Activated CD4-positive, alpha-beta T cell treated with anti-CD3 and anti-CD28 coated beads, Interleukin-2, amount 10 ng/mL, durations not matched to agents 7 days and 5 days (primary cell): ENCODE measurements at places on chromosomes 11 and 22.

GRCh38 chr11:88301488-88302140, 35.9 kb downstream of the CTSC start:
- H3K27me3 ChIP-seq: no peaks in the 10 kb centered on the region
- no peak for DNase-seq
- peaks cover 96% of the 10 kb centered on the region for H3K36me3 ChIP-seq
- peak overlapping the region; percentile 82 for H3K27ac ChIP-seq
- H3K4me3 ChIP-seq: no peak overlapping the region

- no peaks in the 10 kb centered on the region for H3K36me3 ChIP-seq
- H3K4me1 ChIP-seq: no peaks in the 10 kb centered on the region
- no peaks in the 10 kb centered on the region for H3K27me3 ChIP-seq
- H3K4me3 ChIP-seq: no peak overlapping the region
- no peak overlapping the region for H3K27ac ChIP-seq
These were observed 1041.0 kb upstream of the CNTN5 start for GRCh38 chr11:97979741-97980140.

- peaks cover under 1% of the 10 kb centered on the region for H3K27me3 ChIP-seq
- no peak overlapping the region for H3K27ac ChIP-seq
- no peaks in the 10 kb centered on the region for H3K36me3 ChIP-seq
- H3K4me1 ChIP-seq: no peaks in the 10 kb centered on the region
- DNase-seq: no peak
These were observed 151.6 kb upstream of the NAV2 start for GRCh38 chr11:19561011-19561410.

DNA sequence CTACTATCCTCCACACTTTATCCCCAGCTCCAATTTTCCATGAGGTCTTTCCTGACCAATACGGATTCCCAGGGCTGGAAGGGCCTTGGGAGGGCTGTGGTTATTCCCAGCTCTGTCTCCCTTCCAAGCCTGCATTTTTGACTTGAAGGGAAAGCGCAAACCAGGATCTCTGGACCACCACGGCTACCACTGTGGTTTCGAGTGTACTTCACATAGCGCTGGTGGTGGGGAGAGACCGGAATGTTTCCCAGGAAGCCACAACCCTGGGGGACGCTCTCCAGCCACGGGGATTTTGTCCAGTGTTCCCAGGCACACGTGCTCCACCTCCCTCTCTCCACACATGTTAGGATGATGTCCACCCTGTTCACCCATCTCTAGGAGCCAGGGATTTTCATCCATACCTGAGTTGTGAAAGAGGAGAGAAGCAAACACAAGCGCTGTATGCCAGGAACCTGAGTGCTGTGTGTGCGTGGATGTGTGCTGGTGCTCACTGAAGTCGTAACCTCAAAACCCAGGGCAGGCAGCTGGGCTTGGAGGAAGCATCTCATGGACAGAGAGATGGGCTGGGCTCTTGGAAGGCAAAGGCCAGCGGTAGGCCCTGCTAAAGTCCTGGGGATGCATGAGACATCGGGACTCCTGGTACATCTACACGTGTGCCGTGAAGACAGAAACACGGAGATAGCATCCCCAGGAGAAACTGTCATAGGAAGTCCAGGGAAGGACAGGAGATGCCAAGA, 1.3 kb upstream of the NPTXR start:
- H3K27me3 ChIP-seq: peaks cover 47% of the 10 kb centered on the region
- no peak overlapping the region for H3K27ac ChIP-seq
- H3K36me3 ChIP-seq: no peaks in the 10 kb centered on the region
- DNase-seq: no peak

DNA sequence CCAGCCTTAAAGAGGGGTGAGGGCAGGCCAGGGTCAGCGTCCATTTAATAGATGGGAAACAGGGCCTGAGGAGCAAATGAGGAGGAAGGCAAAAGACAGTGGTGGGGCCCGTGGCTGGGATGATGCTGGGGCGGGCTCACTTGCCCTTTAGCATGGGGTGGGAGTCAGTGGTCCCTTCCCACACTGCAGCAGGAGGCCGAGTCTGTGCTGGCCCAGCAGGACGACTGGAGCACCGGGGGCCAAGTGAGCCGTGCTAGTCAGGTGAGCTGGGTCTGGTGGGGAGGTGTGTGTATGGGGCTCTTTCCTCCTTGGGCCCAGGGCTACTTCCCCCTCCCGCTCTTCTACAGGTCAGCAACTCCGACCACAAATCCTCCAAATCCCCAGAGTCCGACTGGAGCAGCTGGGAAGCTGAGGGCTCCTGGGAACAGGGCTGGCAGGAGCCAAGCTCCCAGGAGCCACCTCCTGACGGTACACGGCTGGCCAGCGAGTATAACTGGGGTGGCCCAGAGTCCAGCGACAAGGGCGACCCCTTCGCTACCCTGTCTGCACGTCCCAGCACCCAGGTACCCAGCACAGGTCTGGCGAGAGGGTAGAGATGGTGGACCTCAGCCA, 12.8 kb downstream of the SCYL1 start:
- peaks cover 12% of the 10 kb centered on the region for H3K4me1 ChIP-seq
- H3K27ac ChIP-seq: no peak overlapping the region
- no peaks in the 10 kb centered on the region for H3K27me3 ChIP-seq
- peaks cover 4% of the 10 kb centered on the region for H3K36me3 ChIP-seq

DNA sequence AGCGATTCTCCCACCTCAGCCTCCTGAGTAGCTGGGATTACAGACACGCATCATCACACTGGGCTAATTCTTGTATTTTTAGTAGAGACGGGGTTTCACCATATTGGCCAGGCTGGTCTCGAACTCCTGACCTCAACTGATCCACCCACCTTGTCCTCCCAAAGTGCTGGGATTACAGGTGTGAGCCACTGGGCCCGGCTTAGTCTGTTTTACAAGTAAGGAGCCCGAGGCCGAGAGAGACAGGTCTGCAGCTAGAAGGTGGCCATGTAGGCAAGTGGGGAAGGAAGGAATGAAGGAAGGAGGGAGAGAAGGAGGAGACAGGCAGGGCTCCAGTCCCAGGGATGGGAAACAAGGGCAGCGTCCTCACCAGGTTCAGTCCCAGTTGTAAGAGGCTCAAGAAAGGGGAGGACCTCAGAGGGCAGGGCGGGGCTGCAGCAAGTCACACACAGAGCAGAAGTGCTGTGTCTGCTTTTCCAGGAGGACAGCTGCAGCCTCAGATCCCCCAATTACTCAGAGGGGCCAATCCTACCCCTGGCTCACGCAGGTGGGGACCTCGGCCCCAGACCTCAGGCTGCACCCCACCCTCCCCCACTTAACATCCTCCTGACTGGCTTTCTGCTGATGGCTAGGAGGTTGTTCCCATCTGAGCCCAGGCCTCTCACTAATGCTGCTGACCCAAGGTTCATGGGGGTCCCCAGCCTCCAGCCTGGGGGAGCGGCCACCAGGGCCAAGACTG, 53.8 kb upstream of the PRR5 start:
- DNase-seq: no peak
- H3K4me3 ChIP-seq: no peak overlapping the region
- no peaks in the 10 kb centered on the region for H3K4me1 ChIP-seq
- H3K27me3 ChIP-seq: peaks cover 10% of the 10 kb centered on the region

DNA sequence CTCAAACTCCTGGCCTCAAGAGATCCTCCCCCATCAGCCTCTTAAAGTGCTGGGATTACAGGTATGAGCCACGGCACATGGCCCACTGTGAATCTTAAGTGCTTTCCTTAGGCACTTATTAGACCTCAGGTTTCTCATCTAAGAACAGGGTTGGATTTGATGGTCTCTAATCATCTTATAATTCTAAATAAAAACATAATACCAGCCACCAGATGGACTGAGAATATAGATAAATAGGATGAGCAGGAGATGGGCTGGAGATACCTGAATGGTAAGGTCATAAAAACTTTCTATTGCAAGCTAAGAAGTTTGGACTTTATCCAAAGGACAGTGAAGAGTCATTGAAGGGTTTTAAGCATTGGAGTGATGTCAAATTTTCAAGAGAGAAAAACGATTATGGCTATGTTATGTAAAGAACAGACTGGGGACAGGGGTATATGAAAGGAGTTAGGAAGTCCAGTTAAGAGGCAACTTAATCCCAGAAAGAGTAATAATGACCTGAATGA, 85.2 kb downstream of the RELT start:
- peaks cover 7% of the 10 kb centered on the region for H3K36me3 ChIP-seq
- peaks cover 7% of the 10 kb centered on the region for H3K4me1 ChIP-seq
- no peak for DNase-seq
- H3K27me3 ChIP-seq: no peaks in the 10 kb centered on the region
- no peak overlapping the region for H3K4me3 ChIP-seq

DNA sequence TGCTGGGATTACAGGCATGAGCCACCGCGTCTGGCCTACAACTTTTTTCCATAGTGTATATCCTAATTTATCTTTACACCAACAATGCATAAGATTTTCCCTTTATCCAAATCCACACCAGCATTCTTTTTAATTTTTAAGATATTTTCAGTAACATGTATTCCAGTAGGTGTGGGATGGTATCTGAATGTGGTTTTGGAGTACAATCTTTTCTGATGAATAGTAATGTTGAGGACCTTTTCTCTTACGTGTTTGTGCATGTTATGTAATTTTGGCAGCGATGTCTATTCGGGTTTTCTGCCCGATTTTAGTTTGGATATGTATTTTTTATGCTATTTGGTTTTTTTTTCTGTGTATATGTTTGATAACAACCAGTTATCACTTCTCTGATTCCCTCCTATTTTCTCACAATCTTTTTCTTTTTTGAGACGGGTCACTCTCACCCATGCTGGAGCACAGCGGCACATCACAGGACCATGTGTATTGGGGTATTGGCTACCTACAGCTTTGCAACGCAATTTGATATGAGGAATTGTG, 114.6 kb upstream of the GRK3 start:
- peak overlapping the region; percentile 4 for H3K27ac ChIP-seq
- no peaks in the 10 kb centered on the region for H3K27me3 ChIP-seq
- H3K36me3 ChIP-seq: peaks cover 20% of the 10 kb centered on the region
- peaks cover 51% of the 10 kb centered on the region for H3K4me1 ChIP-seq
- no peak for DNase-seq

DNA sequence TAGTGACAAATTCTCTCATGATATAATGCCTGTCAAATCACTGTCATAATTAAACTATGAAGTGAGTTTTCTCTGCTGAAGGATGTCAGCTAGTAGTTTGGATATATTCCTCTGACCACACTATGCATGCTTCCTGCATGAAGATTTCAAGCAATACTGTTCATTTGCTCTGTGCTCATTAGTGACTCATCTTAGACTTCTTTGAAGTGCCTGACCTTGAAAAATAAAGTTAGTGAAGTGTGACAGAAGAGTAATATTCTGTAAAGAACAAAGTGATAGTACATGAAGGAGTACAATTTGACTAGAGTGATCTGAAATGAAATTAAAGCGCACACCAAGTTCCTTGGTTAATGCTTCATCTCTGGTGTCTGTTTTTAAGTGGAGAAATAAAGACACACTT, 629.5 kb upstream of the ANO3 start:
- no peaks in the 10 kb centered on the region for H3K36me3 ChIP-seq
- H3K4me3 ChIP-seq: no peak overlapping the region
- H3K27me3 ChIP-seq: no peaks in the 10 kb centered on the region
- H3K4me1 ChIP-seq: no peaks in the 10 kb centered on the region

DNA sequence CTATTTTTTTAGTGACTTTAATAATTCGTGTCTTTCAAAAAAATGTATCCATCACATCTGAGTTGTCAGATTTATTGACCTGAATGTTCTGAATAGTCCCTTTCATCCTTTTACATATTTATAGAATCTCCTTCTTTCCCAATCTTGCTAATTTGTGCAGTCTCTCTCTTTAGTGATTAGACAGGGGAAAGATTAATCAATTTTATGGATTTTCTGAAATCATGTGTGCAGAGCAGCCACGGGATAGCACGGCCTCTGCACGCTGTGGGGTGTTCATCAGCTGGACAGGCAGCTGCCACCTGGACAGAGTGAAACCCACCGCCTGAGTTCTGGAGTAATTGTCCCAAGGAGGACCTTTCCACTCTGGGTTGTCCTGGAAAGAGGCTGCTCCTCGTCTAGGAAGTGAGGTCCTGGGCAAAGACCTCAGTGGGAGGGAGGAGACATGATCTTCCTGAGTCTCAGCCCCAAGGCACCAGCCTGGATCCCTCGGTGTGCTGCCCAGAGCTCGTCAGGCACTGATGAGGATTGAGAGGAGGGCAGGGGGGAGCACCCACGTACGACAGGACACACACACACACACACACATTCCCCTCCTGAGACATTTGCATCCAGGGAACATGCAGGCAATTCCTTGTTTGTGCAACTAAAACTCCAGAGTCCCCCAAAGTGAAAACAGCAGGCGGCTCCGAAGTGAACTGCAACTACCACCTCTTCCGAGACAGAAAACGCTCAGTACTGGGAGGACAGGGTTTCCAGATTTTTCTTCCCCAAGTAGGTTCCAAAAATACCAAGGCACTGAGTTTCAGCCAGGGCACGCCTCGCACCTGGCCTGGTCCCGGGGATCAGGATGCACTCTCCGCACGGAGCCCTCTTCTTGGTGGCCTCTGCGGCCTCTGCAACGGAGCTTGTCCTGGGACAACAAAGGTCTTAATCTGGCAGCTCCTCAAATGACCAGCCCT, 22.5 kb upstream of the KRTAP5-6 start:
- H3K27ac ChIP-seq: no peak overlapping the region
- peaks cover 44% of the 10 kb centered on the region for H3K27me3 ChIP-seq
- no peaks in the 10 kb centered on the region for H3K4me1 ChIP-seq
- no peak overlapping the region for H3K4me3 ChIP-seq
- no peaks in the 10 kb centered on the region for H3K36me3 ChIP-seq
